Erythroblast (primary cell): ENCODE measurements at places on chromosomes 6 and 20.

DNA sequence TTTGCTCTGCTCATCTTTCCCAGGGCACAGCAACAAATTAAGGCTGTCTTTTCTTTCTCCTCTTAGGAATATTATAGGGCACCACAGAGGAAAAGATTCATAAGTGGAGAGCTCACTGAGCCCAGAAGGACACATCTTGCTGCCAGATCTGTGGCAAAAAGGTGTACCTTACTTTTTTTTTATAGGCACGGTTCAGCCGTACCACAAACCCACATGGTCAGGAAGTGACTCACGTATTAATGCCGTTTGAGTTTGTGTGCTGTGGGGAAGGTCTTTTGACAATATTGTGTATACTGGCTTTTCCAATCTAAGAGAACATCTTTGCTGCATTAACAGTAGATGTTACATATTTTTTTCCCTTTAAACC is 28.4 kb downstream of the PAQR8 start:
- DNase-seq: no peak

DNA sequence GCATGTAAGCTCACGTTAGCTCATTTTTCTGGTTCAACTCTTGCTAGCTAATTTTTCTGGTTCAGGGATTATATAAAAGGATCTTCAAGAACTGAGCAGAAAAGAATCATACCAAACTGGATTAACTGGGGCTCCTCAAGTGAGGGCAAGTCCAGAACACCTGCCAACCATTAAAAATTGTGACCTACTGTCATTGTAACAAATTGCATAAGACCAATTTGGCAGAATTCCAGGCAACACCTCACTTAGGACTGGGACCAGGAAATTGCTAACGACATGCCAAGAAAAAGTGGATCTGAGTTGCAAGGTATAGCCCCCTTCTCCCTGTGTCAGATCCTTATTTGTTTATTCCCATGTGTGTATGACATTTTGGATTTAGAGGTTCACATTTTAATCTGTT is 216.6 kb downstream of the HIVEP2 start:
- DNase-seq: no peak

GRCh38 chr20:6769903-6770785 is 2.7 kb downstream of the BMP2 start:
- DNase-seq: peak; percentile 18

GRCh38 chr6:165308926-165309731 is at the start of gene C6orf118:
Gene C6orf118 (minus strand): TSS chr6:165309605. CDS start chr6:165309586, 19 bp downstream.
- no peak for DNase-seq

DNA sequence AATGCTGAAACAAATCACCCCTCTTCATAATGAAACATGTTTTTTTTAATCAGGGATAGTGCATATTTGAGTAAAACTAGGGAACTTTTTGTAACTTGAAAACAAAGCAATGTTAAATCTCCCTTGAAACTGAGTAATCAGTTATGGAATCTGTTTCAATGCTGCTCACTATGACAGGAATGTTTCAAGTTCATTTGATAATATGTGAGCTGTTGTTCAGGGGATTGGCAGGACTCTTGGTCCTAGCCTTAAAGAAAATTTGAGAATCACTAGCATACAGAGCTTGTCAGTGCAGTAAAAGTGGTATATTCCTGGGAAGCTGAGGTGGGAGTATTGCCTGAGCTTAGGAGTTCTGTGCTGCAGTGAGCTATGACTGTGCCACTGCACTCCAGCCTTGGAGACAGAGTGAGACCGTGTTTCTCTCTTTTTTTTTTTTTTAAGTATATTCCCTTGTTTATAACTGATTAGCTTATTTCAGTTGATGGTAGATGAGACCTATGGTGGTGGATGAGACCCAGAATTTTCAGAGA is 21.6 kb upstream of the CALHM6 start:
- no peak for DNase-seq
